ENCODE measurements at places on chromosomes 3 and 15.

DNA sequence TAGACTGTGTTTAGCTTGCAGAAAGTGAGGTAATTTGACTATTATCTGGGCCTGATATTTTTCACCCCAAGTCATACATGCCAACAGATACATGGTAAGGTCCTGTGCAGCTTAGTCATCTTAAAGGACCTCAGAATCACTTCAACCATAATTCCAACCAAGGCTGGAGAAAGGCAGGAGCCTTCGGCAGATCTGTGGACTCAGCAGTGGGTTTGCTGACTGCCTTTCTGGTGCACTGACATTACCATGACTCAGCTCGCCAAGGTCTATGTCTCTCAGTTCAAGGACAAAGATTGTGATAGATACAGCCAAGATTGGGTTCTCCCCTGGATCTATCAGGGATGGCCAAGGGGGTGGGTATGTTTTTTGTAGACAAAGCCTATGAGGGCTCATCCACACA is 32.7 kb downstream of the LYZL4 start:
- DNase-seq: peak; percentile 18

- peak; percentile 31 for DNase-seq
These were observed 370.0 kb upstream of the FRG2C start for GRCh38 chr3:75294124-75294523.

GRCh38 chr15:63672369-63672768 is 75.2 kb downstream of the FBXL22 start:
- DNase-seq: no peak

GRCh38 chr3:38604246-38604645 is 45.2 kb downstream of the SCN5A start:
- DNase-seq: no peak

- DNase-seq: no peak
These were observed 180.6 kb downstream of the IL5RA start for GRCh38 chr3:2929574-2929973.

GRCh38 chr15:64209680-64210334 is 47.0 kb upstream of the PPIB start:
- DNase-seq: peak; percentile 44

GRCh38 chr3:3586336-3586735 is 212.9 kb upstream of the LRRN1 start:
- DNase-seq: no peak

DNA sequence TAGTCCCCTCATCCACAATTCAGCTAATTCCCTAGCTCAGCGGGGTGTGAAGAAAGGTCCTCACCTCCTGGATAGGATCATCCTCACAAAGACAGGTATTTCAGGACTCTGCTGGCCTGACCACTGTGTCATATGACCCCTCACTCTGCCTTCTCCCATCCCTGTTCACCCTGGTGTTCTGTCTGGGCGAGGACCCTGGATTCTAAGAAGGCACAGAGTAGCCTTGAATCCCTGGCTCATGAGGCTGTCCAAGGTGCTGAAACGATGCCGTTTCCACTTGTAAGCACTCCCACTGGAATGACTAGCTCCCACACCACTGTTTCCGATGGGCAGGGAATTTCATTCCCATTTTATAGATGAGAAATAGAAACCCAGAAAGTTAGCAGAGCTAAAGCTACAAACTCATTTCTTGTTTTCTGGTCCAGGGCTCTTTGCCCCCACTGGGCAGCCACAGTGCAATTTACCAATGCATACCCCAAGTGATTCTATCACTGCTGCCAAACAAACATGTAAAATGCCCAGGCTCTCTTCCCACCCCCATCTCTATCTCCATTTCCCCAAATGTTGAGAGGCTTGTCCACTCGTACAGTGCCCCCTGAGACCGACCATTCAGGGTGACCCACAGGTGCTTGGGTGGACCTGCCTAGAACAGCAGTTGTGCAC is 83.2 kb downstream of the RAB11A start:
- DNase-seq: peak; percentile 38

- DNase-seq: no peak
These were observed 270.5 kb upstream of the ADAMTS9 start for GRCh38 chr3:64958199-64958843.

- DNase-seq: no peak
These were observed 49.5 kb upstream of the CMSS1 start for GRCh38 chr3:99768126-99768525.

GRCh38 chr3:169091196-169091823 is 572.2 kb downstream of the MECOM start:
- DNase-seq: peak; percentile 54

- no peak for DNase-seq
These were observed 284.4 kb downstream of the FOXP1 start for GRCh38 chr3:71299160-71299559.

DNA sequence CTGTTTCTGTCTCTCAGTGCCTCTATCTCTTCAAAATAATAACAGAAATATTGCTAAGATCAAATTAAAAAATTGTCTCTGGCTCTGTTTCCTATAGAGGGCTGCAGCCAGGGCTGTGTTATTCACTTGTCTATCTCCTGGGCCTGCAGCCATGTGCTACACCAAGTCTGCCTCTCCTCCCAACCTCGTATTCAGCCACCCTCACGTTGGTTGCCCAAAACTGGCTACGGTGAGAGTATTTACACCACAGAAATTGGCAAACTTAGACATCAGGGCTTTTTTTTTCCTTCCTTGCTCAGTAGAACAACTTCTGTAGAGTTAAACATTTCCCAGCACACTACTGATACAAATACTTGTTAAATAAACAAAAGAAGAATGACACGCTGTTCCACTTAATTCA is 320.9 kb upstream of the ICE2 start:
- no peak for DNase-seq

DNA sequence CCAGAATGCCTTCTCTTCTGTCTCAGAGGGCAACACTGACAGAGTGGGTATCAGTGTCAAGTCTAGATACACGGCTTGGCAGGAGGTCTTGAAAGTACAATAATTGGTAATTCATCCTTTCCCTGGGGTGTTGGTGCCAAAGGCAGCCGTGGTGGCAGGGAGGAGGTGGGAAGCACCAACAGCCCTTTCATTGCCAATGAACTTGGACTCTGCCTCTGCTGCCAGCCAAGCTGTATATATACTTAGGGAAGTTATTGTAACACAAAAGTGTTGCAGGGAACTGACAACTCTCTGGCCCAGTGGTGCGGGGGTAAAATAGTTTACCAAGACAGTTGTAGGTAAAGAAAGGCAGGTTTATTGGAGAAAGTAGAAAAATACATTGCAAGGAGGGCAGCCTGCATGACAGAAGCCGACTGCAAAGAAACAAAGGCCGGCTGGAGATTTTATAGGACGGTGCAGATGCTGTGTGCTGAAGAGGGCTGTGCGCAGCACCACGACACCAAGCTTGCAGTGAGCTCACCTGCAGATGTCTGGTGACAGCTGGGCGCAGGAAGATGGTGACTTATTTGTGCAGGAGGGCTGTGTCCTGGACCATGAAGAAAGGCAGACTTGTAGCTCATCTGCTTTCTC is 4.0 kb upstream of the FAM3D start:
- DNase-seq: no peak

- no peak for DNase-seq
These were observed 163.7 kb upstream of the TP63 start for GRCh38 chr3:189467451-189467850.

DNA sequence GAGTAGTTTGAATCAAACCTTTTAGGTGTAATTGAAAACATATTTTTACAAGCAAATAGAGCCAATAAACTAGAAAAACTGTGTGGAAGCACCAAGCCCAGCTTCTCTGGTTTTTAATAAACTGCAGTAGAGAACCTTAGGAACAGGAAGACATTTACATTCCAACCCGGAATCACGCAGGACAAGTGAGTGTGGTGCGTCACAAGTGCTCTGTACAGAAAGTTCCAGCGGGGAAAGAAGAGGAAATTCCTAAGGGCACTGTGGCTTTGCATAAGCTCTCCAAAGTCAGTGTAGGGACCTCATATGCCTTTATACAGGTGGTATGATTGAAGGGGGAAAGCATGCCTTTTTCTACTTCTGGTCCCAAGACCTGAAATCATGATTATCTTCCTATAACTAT is 21.6 kb downstream of the COL8A1 start:
- DNase-seq: no peak

GRCh38 chr3:112688819-112689218 is 47.9 kb upstream of the CCDC80 start:
- no peak for DNase-seq

DNA sequence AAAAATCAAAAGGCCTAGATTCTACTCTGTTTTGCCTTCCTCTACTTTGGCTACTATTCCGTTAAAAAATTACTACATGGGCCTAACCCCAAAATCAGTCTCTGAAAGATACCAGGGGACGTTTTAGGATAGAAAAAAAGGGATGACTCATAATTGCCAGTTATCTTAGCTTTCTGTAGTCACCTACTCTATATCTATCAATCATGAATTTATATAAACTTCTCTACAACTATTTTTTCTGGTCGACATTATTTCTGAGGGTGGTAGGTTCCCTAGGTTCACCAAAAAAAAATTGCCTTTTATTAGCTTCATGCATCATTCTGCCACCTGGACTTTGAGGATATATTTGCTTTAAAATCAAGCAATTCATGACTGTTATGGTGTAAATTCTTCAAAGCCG is 36.5 kb downstream of the RAF1 start:
- DNase-seq: no peak

DNA sequence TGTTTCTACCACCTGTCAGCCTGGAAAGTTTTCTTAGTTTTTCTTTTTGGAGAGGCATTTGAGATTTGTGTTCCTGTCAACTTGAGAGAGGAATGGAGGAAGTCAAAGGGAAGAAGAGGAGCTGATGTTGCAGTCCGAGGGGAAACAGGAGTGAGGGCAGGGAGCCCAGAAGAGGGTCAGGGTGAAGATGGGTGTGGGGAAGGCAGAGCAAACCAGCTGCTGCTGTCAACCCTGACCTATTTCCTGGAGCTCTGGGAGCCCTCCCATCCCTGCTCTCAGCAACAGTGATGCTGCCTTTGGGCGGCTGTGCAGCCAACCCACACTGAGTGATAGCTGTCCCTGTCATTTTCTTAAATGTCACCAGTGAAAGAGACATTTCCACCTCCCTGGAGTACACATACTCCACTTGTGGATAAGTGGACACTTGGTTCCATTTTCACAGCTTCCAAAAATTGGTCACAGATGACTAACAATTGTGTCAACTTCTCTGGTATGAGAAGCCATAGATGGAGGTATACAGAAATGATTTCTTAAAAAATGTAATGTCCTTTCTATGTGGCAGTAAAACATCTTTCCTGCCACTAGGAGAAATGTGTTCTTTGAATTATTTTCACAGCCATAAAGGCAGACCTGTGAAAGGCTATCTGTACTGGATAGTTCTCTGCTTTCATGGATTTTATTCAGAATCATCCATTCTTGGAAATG is 556.3 kb upstream of the TBL1XR1 start:
- DNase-seq: peak; percentile 62

GRCh38 chr3:64336488-64336887 is 111.2 kb upstream of the PRICKLE2 start:
- no peak for DNase-seq

- DNase-seq: no peak
These were observed 162.4 kb downstream of the ATG7 start for GRCh38 chr3:11434563-11435096.
